Activated CD8-positive, alpha-beta T cell treated with anti-CD3 and anti-CD28 coated beads, Interleukin-2, amount 10 ng/mL, durations not matched to agents 7 days and 5 days (primary cell): ENCODE measurements at places on chromosomes 1 and 21.
A peak's percentile ranks its signal among the peaks of the same experiment; 100 is the strongest.

DNA sequence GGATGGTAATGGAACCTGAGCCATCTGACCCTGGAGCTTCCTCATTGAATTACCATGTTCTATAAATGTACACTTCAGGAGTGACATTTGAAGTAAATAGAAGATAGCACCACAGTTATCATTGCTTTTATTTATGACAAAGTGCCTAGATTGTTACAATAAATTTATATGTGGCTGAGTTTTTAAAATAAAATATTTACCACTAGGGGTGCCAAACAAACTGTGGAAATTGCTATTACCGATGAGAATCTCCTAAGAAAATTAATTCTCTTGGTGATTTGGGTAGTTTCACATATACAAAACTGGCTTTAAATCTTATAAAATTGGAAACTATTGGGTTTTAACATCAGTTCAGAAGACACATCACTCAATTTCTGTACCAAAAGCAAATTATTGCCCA is 1.4 kb upstream of the TNR start:
- no peak for DNase-seq

DNA sequence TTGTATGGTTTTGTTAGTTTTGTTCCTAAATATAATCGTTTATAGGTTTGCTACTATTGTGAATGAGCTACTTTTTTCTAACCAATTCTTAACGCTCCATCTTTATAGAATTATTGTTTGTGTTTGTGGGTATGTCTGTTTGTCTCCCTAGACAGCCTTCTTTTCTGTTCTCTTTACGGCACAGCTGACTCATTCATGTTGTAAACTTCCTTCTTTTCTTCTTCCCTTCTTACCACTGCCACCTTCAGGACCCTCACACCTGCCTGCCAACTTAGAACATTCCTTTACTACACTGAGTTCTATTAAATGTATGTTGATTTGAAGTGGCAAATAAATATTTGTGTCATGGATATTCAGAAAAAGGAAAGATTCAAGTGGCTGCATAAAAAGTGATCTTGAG is 29.1 kb downstream of the AK5 start:
- DNase-seq: no peak

DNA sequence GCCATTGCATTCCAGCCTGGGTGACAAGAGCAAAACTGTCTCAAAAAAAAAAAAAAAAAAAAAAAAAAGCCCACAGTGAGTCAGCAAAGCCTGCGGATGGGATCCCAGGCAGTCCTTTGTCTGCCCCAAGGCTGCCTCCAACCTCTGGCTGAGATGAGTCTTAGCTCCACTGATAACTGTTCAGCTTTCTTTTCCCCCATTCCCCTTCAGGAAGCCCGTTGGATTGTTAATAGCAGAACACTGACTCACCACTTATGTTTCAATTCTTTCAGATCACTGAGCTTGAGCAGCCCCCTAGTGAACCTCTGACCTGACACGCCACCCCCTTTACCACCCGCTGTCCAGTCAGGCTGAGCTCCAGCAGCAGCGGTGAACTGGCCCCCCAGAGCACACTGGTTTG is 57.5 kb downstream of the ERG start:
- DNase-seq: no peak

DNA sequence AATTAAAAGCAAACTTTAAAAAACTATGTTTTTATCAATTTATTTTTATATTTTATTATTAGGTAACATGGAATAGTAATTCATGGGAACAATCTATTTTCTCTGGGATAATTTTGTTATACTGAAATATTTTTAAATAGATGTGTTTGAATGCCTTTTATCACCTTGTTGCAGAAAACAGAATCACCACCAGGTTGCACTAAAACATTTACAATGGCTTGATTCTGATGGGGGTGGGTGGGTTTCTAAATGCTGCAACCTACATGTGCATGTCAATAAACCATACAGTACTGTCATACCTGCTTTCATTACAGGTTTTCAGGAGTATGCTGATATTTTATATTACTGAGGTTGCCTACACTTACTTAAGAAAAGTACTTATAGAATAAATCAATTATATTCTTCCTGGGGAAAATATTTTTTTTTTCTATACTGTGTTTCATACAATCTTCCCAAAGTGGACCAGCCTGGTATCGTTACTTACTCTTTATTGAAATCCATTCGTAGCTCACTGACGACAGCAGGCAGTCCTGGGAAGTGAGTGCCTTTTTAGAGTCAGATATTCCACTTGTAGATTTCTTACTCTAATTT is 132.8 kb downstream of the PTPRC start:
- DNase-seq: peak; percentile 39

- DNase-seq: no peak
These were observed 73.5 kb downstream of the JAK1 start for GRCh38 chr1:64892576-64893573.

DNA sequence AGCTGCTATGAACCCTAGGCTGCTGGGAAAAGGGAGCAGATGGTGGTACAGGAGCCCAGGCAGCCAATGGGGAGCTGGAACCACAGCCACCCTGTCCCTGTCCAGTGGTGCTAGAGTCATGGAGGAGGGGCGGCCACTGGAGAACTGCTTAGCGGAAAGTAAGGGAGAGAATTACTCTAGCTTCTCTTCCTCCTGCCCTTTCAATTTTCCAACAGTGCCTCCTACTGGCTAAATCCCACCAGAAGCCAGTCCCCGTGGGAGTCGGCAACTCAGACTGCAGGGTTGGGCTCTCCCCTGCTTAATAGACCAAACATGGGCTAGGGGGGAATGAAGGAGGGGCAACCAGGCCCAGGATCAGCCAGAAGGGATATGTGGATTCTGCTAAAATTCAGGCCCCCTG is 154.5 kb downstream of the ACTL8 start:
- DNase-seq: no peak

GRCh38 chr1:83872515-83872914 is 126.4 kb downstream of the TTLL7 start:
- no peak for DNase-seq

DNA sequence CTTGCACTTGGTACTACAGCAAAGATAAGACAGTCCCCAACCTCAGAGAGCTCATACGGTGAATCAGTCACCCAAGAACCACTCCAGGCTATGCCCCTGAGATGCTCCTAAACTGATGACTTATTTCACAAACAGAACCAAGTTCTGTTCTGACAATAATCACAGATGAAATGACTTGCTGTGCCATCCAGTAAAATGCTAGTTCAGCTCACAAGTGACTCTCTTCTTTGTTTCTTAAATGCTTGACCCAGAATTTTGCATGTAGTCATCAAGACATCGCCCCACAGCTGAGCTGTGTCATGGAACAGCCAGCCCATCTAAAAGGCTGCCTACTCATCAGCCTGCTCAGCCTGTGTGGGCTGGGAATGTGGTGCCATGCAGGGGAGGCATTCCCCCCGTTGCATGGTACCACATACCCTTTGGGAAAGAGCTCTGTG is 6.1 kb upstream of the SLC19A2 start:
- no peak for DNase-seq

GRCh38 chr1:8632102-8632501 is 185.3 kb downstream of the RERE start:
- DNase-seq: no peak

GRCh38 chr1:163055005-163055404 is 14.2 kb upstream of the RGS4 start:
- no peak for DNase-seq

DNA sequence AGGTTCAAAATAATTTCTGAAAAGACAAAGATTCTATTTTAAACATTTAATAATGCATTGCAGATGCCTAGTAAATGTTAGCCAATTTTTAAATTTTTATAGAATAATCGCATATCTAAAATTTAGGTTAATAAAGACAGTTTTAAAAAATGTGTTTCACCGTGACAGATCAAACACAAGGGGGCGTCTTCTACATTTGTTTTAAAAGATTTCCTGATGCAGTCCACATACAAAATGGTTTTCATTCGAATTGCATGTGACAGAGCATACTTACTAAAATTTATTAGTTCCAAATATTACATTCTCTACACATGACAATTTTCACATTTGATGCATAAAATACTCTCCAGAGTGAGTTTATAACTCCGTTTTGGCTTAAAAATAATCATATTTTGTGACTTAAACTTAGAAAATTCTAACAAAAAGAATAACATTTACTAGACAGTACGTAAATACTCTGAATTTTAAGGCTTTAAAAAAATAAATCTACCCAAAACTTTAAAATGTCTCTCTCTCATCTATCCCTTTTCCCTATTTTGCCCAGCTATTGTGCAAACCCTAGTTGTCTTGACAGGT is 75.5 kb downstream of the ADAMTS1 start:
- DNase-seq: no peak

GRCh38 chr1:5751833-5752745 is 240.1 kb downstream of the NPHP4 start:
- DNase-seq: no peak

GRCh38 chr21:44445145-44445812 is 10.0 kb upstream of the LRRC3 start:
- no peak for DNase-seq

DNA sequence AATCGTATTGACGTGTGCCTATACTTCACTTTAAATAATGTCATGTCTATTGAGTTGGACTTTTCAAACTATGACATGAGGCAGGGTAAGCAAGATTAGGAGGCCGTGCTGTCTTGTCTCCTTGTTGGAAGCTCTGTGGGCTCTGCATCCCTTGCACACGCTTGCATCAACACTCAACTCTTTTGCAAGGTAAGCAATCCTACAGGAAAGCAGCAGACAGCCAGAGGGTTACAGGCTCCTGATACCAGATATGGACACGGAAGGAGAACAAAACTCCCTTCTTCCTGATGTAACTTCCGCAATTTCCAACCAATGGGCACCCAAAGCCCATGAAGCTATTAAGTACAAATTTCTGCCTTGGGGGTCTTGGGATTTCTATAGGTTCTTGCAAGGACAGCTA is 1520.7 kb upstream of the B3GALT2 start:
- DNase-seq: no peak

GRCh38 chr1:1291548-1292441 is 11.6 kb downstream of the SCNN1D start:
- DNase-seq: peak; percentile 78

DNA sequence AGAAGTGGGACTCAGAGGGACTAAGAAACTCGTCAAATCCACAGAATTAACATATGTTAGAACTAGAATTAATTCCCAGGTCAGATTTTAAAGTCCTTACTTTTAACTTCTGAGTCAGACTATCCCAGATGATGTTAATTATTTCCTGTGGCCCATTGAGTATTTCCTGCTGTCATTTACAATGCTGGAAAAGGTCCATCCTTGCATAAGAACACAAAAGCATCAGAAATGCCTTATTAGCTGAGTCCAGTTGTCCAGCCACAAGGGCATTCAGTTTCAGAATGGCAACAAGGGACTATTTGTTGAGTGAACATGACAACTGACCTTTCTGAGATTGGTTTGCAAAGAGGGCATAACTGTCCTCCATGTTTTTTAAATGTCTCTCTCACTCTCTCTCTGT is 16.5 kb upstream of the HIVEP3 start:
- no peak for DNase-seq

DNA sequence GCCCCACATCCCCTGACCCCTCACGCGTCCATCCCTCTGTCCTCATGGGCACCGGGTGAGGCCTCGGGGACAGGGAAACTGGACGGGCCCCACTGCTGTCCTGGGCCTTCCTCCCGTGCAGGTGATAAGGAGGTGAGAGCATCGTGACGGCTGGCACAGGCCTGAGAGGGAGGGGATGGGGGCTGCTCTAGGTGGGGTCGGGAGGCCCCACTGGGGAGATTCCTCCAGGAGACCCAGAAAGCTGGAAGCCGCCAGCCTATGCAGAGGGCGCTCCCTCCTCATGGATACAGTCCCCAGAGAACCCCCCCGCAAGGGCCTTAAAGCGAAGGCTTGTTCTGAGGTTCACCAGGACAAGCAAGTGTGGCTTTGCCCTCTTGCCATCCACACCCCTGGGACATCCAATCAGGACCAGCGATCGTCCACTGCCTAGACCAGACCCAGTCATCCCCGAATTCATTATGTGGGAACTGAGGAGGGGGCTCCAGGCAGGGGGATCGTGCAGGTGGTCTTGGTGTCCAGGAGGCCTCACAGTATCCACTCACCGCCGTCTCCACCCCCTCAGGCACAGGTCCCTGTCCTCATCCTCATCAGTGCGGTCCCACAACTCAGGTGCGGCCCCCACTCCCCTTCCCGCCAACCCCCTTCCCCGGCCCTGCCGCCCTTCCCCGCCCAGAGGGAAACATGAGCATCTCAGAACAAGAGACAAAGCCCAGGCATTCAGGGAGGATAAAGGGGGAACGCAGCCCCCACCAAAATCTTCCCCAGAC is 45.3 kb upstream of the COL18A1 start:
- DNase-seq: no peak

GRCh38 chr1:205610036-205610435 is 21.8 kb downstream of the ELK4 start:
- peak; percentile 6 for DNase-seq

DNA sequence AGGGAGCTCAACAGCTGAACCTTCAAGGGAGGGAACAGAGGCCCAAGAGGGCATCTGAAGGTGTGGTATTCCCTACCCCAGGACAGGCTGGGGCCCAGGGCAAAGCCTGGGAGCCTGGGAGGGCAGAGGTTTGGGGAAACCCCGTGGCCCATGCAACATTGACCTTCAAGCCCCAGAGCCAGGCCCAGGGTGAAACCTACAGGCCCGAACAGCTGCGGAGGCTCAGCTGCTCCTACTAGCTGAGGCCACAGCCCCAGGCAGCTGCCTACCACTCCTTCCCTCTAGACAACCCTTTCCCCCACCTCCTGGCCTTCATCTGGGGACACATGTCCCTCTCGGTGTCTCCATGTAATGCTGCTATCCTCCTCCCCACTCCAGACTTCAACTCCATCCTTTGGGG is 3.2 kb downstream of the LAD1 start:
- DNase-seq: no peak

- DNase-seq: no peak
These were observed 194.4 kb downstream of the EIF4G3 start for GRCh38 chr1:20982316-20982715.

DNA sequence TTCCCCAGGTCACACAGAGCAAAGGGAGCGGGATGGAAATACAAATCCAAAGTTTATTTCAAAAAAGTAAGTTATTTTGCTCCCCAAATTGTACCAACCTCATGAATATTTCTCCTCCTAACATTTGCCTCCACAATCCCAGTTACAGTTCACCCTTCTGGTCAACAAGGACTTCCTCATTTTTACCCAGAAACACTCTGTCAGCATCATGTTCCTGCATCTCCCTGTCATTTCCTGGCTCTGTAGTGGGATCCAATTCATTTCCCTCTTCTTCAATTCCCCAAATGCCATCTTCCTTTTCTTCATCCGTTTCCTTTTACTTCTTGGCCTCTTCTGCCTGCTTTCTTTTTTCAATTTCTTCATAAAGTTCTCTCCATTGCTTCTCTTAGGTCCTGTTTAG is 32.0 kb upstream of the EPS15 start:
- no peak for DNase-seq

GRCh38 chr1:52726265-52727113 is at the start of gene ZYG11B:
Gene ZYG11B, plus strand, starts transcription at chr1:52726453. Its CDS starts 201 bp downstream, at chr1:52726654.
- peak; percentile 92 for DNase-seq

GRCh38 chr1:205986861-205987260 is 16.3 kb downstream of the RAB7B start:
- DNase-seq: no peak

- DNase-seq: no peak
These were observed 30.8 kb downstream of the MRPL37 start for GRCh38 chr1:54230507-54231339.
